ENCODE measurements at places on chromosomes 1 and 21.
A peak's percentile ranks its signal among the peaks of the same experiment; 100 is the strongest.

DNA sequence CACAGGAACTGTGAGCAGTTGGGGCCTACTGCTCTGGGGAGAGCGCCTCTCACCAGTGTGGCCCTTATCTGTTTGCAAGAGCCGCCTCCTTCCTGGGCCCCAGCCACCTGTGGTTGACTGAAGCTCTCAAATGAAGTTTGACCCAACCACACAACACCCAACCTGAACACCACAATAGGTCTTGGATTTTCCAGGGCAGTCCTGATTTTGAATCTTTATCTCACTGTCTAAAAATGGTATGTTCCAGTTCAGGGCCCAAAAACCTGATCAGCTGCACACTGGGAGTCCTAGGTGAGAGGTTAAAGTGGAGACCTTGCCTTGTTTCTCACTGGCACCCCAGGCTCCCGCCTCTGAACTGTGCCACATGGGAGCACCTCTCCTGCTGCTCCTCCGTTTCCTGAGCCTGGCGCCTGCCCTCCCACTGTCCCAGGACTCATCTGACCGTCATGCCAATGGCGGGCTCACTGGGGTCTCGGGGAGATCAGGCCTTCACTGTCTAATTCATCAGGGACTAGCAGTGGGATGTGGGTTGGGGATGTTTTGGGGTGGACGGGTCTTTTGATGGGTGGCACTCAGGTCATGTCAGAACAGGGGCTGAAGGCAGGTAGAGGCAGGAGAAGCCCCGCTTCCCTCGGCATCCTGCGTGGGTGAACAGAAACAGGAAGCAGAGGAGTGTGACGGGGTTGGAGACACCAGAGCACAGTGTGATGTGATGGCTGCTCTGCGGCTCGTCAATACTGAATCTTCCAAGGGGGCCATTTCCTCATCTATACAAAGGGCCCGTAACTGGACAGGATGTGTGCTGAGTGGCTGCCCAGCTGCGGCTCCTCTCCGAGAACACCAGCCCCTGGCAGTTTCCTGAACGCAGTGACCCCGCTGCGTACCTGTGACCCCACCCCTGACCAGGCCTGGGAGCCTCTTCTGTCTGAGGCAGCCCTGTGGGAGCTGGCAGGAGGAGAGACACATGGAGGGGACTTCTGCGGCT lies 59.6 kb upstream of the ITPKB start:
- no peak for DNase-seq

- no peak for DNase-seq
Measured at GRCh38 chr1:24828183-24828886, 83.1 kb downstream of the CLIC4 start.

DNA sequence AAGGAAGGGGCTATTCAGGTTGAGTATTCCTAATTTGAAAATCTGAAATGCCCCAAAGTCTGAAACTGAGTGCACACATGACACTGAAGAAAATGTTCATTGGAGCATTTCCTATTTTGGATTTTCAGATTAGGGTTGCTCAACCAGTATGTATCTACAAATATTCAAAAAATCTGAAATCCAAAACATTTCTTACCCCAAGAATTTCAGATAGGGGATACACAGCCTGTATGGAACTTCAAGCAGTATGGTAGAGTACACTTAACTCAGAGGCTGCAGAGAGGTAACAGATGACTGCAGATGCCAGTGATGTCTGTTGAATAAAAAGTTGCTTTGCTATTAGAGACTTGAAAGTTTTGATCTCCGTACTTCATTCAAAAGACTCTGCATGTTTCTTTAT lies 19.0 kb downstream of the YTHDF2 start:
- DNase-seq, result no peak

DNA sequence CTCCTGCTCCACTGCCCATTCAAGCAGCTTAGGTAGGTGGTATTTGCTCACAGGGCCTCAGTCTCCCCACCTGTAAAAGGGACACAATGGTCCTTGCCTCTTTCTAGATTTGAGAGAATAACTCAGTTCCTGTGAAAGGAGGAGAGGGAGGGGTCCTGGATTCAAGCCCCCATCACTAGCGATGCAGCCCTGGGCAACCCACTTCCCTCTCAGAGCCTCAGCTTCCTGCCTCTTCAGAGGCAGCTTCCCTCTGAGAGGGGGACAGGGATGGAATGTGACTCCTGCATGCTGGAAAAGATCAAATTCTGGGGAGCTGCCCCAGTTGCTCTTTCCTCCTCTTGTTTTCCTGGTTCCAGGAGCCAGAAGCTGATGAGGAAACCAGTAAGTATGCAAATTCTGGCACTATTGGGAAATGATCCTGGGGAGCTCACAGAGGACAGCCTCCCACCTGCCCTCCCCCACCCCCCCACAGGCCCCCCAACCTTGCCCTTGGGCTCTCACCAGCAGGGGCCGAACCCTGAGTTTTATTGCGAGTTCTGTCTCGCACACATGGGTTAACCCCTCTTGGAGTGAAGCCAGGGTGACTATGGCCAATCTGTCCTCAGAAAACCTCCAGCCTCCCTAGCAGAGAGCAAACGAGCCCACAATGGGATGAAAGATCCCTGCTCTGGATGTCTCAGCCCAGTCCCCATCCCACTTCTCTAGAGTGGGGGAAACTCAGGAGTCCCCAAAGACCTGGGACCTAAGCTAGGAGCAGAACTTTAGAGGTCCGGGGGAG lies 11.7 kb downstream of the ZC3H12A start:
- no peak for DNase-seq

GRCh38 chr21:35697321-35697808 lies 363.0 kb downstream of the SETD4 start:
- peak; percentile 53 for DNase-seq

GRCh38 chr1:43947061-43947873 lies 517 bp downstream of the IPO13 start:
- DNase-seq, result no peak

GRCh38 chr1:34083974-34084373 lies 81.1 kb downstream of the CSMD2 start:
- no peak for DNase-seq

All from putamen (tissue), 1 donor.